ENCODE measurements at places on chromosomes 4 and X.

GRCh38 chrX:72124540-72125201 is 7.0 kb downstream of the RTL5 start:
- no peak for DNase-seq

DNA sequence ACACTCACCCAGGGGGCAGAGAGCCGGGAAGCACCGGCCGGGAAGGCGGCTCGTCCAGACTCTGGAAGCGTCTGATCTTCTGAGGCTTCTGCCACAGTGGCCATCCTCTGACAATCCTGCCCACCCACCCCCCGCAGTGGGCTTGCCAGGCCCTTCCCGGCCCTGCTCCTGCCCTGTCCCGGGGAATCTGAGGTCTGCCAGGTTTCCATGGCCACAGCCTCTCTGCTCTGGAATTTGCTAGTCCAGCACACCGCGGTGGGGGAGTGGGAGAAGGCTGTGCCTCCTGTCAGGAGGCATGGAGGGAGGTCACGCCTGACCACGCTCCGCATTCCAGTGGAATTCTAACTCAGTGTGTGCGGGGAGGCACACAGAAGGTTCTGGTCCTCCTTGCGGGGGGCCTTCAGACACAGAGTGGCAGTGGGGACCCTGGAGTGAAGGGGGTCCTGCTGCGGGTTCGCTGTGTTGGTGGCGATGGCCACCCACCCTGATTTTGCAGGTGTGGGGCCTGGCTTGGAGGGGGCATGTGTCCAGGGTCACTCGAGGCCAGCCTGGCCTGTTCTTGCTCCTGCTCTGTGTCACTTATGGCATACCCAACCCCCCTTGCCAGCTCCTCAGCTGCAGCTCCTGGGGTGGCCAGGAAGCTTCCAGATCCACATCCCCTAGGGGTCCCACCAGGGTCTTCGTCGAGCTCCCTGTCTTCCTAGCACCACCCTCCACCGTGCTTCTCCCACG is 55.6 kb upstream of the ADRA2C start:
- DNase-seq = no peak

GRCh38 chrX:70554523-70554922 is 109.9 kb downstream of the DLG3 start:
- DNase-seq = no peak

- no peak for DNase-seq
These were observed 201.1 kb downstream of the STPG2 start for GRCh38 chr4:97942137-97942536.

DNA sequence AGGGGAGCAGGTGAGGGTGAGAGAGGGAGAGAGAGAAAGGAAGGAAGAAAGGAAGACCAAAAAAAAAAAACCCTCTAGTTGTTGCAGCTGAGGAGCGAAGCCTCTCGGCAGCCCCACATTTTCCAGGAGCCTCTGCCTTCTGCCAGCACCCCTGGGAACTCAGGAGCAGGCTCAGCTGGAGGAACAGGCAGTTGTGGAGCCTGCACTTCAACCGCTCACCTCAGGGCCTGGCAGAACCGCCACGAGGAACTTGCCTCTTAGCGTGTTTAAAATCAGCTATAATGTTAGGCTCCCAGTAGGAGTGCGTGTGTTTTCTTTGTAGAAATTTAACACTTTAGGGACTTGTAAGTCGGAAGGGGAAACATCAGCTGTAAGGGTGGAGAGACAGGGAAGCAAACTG is 65.7 kb downstream of the SEL1L3 start:
- DNase-seq = no peak

GRCh38 chr4:106588891-106589290 is 220.3 kb upstream of the GIMD1 start:
- no peak for DNase-seq

DNA sequence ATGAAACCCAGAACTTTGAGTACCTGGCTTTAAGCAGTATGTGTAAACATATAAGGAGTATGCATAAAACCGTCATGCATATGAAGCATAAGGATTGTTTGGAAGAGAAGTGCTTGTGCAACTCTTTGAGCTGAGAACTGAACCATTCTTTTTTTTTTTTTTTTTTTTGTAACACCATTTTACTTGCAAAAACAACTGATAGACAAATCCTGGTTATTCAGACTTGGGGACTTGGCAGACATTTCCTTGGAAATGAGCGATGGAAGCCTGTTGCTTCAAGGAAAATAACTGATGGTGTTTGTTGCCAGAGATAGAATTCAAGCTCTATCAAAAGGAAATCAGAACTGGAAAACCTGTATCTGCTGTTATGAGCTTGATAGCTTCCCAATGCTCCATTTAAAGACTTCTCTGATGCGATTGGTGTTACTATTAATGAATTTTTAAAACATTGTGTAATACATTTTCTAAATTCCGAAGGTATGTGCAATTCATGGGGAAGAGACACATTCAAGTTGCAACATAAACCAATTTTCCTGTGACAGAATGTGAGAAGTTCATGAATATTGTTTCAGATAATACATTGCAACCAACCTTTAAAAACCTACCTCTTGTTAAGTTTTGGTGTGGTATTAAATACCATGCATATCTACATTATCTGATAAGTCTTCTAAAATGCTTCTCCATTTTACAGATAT is 47.0 kb upstream of the FAT1 start:
- no peak for DNase-seq

- DNase-seq = no peak
These were observed 132.3 kb downstream of the PDLIM5 start for GRCh38 chr4:94583914-94584641.

GRCh38 chrX:12002876-12003275 is 135.4 kb upstream of the FRMPD4 start:
- DNase-seq = no peak

DNA sequence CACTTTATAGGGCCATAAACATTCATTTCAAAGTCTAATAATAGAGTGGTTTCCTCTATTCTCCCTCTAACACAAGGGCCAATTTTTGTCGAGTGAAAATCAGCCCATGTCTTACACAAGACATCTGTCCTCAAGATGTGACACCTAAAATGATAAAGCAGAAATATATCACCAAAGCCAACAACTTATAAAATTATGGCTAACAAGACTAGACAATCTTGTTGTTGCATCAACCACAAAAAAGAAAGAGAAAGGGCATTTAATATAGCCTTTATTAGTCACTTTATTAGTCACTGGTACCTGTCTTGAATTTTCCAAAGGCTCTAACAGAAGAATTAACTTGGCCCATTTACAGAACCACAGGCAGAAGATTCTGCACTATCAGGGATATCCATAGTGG is 161.6 kb downstream of the SMIM20 start:
- DNase-seq = no peak

DNA sequence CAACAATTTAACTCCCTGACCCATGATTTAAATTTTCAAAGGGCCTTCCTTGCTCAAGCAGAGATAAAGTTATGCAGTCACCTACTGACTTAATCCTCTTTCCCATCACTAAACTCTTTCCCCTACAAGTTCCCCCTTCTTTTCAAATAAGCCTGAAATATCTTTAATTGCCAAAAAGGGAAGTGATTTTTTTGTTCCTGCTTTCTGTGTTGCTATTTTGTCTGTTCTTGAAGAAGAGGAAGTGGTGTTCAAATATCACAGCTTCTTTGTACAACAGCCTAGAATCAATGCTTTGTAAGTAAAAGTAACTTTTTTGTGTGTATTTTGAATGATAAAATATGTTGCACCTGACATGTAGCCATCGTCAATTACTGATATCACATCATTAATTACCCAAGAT is 595.9 kb downstream of the CENPC start:
- peak; percentile 32 for DNase-seq

DNA sequence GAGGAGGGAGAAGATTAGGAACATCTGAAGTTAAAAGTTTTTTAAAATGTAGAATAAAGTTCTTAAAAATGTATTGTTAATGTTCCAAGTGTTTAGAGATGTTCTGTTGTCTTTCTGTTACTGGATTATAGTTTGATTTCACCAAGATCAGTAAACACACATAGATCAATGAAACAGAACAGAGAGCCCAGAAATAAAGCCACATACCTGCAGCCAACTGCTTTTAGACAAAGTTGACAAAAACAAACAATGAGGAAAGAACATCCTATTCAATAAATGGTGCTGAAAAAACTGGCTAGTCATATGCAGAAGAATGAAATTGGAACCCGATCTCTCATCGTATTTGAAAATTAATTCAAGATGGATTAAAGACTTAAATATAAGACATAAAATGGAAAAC is 966.3 kb upstream of the POU3F4 start:
- DNase-seq = no peak

DNA sequence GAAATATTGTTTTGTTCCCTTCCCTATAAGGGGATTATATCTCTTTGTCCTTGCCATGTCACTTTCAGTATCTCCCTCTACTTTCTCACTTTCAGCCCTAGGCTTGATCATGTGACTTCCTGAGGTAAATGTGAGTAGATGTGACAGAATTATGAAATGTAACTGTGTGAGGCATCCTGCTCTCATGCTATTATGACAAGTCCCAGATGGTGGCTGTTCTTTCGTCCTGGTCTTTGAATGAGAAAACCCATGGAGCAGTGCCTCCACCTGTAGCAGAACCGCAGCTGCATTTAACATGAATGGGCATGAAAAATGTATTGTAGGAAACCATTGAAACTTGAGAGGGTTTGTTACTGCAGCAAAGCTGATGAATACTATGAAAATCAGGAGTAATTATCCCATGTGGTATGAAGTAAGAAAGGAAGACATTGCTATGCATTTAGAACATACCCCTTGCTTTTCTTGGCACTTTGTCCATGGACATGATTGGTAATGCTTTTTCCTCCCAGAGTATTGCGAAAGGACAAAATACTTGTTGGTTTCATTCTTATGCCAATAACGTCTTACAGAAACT is 202.2 kb upstream of the GPRIN3 start:
- DNase-seq = no peak

- DNase-seq = peak; percentile 50
These were observed 74.0 kb upstream of the BCOR start for GRCh38 chrX:40171513-40172400.

- no peak for DNase-seq
These were observed 16.0 kb downstream of the ATP5ME start for GRCh38 chr4:657834-658667.

GRCh38 chrX:40097504-40098263 is at the start of gene BCOR:
TSS of gene BCOR (minus strand) at chrX:40097958. CDS start at chrX:40077929, 20,029 bp downstream.
- peak; percentile 67 for DNase-seq

- no peak for DNase-seq
These were observed 205.0 kb upstream of the HAND2 start for GRCh38 chr4:173735049-173735448.

- DNase-seq = no peak
These were observed 238.9 kb downstream of the HS3ST1 start for GRCh38 chr4:11189756-11190155.

DNA sequence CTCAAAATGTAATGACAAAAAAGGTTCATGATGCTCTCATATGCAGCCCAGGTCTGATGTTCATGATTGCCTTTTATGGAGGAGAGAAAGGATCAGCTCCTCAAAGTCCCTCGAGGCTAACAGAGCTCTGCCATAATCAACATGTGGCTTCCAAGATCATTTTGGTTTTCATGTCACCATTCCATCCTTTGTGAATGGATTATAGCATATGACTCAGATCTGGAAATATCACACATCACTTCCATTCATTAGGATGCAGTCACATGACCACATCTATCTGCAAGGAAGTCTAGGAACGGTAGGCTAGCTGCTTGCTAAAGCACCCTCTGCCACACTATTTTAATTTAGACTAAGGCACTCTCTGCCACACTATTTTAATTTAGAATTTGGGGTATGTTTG is 77.6 kb downstream of the COX18 start:
- DNase-seq = no peak

DNA sequence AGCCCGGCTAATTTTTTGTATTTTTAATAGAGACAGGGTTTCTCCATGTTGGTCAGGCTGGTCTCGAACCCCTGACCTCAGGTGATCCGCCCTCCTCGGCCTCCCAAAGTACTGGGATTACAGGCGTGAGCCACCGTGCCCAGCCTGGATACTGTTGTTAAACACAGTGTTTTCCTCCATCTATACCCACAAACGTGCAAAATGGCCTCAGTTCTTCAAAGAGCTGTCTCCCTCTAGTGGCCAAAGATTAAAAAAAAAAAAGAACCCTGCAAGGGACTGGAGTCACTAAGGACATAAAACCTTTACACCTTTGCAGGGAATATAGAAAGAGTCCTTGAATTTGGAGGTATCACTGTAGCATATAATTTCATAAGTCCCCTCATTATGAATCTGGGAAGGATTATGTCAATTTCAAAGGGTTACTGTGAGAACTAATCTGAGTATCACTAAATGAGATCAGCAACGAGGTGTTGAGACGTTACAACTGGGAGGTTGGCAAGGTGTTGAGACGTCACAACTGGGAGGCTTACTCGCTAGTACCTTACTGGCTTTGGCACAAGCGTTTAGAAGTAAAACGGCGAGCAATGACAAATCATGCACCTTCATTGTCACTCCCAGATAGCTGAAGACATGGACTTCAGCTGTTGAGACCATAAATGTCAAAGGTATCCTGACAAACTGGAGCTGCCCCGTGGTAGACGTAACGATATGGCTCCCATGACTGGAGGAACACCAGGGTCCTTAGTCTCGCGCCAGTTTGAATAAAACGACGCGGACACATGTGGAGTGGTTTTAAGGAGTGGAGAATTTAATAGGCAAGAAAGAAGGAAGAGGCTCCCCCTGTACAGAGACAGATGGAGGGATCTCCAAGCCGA is 33.4 kb upstream of the ENPP6 start:
- DNase-seq = peak; percentile 87

DNA sequence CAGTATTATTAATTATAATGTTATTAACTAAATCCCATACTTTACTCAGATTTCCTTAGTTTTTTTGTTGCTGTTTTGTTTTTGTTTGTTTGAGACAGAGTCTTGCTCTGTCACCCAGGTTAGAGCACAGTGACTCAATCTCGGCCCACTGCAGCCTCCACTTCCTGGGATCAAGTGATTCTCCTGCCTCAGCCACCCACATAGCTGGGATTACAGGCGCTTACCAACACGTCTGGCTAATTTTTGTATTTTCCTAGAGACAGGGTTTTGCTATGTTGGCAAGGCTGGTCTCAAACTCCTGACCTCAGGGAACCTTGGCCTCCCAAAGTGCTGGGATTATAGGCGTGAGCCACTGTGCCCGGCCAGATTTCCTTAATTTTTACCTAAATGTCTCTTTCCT is 72.2 kb downstream of the ANAPC4 start:
- DNase-seq = no peak

DNA sequence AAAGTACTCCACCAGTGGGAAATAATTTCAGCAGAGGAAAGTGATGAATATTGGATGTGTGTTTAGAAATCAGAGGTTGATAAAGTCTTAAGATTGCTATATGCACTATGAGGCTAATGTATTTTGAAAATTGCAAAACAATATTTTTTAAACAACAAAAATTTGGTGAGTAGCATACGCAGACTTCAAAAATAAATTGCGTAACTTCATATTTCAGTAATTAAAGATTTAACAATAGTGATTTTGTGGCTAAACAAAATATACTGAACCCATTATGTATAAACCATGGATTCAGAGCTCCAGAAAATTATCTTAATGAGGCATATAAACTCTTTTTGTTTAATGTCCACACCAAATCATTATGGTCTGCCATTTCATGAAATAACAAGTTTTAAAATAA is 3.3 kb upstream of the TAPT1 start:
- no peak for DNase-seq

All from NAMALWA (cell line).